Right kidney (tissue), 9 donors: ENCODE measurements at places on chromosomes 12 and 14.

DNA sequence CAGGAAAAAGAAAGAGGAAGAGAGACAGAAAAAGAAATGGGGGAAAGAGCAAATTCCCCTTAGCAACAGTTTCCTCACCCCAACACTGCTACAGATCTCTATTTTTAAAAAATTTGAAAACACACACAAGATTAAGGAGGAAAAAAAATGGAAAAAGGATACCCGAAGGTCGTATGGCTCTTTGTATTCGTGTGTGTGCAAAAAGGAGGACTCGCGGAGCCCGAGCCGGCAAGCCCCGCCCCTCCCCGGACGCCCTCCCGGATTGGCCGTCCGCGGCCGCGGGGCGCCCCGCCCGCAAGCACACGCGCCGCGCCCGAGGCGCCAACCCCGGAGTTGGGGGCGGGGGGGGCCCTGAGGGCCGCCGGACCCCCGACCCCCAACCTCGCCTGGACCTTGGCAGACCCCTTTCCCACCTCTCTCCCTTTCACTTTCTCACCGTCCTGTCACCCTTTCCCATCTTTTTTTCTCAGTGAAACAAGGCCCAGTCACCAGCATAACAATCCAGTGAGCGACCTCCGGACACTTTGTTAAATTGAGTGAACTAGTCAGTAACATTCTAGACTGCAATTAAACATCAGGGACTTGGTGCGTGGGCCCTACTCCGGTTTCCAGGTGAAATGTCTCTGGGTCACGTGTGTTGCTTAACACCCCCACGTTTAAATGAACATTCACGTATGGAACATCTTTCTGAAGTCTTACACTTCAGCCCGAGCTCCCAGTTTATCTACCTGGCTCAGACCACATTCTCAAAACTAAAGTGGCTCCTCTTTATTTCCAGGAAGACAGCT, at the start of gene C14orf93:
C14orf93 (minus strand) TSS at position 205 of the 788 bp plus-strand sequence. CDS start 11,120 bp downstream, outside the sequence.
- DNase-seq: peak; percentile 91

DNA sequence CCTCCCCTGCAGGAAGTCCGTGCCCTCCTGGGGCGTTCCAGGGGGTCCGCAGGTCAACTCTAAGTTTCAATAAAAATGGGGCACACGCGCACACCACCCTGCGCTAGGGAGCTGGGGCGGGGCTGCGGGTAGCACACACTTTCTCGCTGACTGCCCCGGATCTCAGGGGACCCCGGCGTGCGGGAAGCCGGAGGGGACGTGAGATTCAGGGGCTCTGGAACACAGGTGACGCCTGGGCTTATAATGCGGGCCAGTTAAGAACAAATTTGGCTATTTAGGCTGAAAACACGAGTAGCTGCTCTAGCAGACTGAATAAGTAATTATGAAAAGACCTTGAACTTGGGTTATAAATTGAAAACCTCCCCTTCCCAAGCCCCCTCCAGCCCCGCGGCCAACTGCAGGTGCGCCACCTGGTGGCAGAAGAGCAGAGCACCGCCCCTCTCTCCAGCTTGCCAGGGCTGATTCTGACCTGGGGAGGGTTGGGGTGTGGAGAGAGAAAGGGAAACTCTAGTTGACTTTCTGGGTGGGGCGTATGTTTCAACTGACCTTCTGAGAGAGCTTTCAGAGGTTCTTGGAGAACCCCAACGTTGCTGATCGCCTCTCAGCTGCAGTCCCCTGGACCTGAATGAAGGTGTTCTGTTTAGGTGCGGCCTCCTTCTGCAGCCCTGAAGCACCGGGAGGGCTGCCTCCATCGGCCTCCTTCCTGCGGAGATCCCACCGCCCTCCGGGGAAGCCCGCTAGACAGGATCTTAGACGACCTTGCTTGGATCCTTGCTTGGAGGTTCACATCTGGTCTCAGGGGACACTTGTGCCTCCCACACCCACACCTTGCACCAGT, 118.4 kb upstream of the EVL start:
- peak; percentile 48 for DNase-seq

- DNase-seq: no peak
Observed at GRCh38 chr14:88208858-88209257, 114.2 kb downstream of the KCNK10 start.

- no peak for DNase-seq
Observed at GRCh38 chr14:92587700-92588085, 74.1 kb downstream of the RIN3 start.

DNA sequence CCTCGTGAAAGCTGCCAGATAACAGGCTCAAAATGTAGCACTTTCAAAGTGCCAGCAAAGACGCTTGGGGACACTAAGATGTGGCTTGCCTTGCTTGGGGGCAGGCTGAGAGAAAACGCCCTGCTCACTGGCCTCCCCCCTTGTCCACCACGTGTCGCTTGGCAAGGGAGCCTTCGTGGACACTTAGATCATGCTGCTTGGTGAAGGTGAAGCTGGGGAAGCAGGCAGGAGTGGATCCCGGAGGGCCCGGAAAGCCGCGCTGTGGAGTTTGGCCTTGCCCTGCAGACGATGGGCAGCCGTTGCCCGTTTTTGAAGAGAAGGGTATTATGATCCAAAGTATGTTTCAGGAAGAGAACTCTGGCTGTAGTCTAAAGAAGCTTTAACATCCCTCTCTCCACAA, 53.4 kb upstream of the BDKRB2 start:
- no peak for DNase-seq

GRCh38 chr12:78181544-78182162, 351.0 kb downstream of the NAV3 start:
- DNase-seq: no peak

- peak; percentile 21 for DNase-seq
Observed at GRCh38 chr12:7905071-7905470, 30.9 kb downstream of the SLC2A3 start.

- DNase-seq: no peak
Observed at GRCh38 chr12:50574601-50575348, 70.0 kb downstream of the DIP2B start.

- DNase-seq: no peak
Observed at GRCh38 chr14:64778104-64778754, 74.0 kb downstream of the PLEKHG3 start.
